ENCODE measurements at places on chromosomes 2 and 18.
A peak's percentile ranks its signal among the peaks of the same experiment; 100 is the strongest.

DNA sequence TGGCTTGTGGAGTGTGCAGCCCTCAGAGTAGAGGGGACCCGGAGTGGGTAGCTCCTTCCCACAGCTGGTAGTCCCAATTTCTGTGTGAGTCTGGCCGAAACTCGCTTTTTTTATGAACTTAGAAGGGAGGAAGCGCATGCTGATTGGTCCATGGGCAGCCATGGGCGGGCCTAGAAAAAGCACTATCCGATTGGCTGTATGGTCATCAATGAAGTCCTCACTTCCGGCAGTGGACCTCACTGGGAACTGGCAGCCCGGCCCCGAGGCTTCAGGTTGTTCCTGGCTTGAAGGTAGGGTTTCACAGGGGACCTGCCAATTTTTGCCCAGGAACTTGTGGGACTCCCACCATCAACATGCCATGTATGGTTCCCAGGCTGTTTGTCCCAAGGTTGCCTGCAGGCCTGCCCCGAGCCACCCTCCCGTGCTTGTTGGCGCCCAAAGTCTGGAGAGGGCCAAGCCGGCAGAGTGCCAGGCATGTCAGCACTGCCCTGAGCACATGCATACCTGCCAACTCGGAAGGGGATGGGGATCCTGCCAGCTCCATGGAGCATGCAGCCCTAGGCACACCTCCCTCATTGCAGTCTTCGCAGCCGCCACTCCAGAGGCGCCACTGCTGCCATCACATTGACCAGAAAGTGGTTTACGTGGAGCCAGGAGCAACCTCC lies 98.5 kb downstream of the ATP9B start:
- no peaks in the 10 kb centered on the region for H3K27me3 ChIP-seq
- no peak for DNase-seq
- H3K27ac ChIP-seq, result no peak overlapping the region
- H3K4me1 ChIP-seq, result peaks cover 7% of the 10 kb centered on the region

GRCh38 chr2:71887196-71887595 lies 260.5 kb downstream of the CYP26B1 start:
- H3K4me1 ChIP-seq, result peaks cover 3% of the 10 kb centered on the region
- peaks cover 5% of the 10 kb centered on the region for H3K27me3 ChIP-seq

GRCh38 chr2:192194265-192194865 lies 368 bp downstream of the TMEFF2 start:
- DNase-seq, result peak; percentile 14
- H3K4me1 ChIP-seq, result peaks cover 26% of the 10 kb centered on the region
- H3K27me3 ChIP-seq, result peaks cover 72% of the 10 kb centered on the region
- H3K27ac ChIP-seq, result no peak overlapping the region
- peak overlapping the region; percentile 85 for H3K4me3 ChIP-seq

DNA sequence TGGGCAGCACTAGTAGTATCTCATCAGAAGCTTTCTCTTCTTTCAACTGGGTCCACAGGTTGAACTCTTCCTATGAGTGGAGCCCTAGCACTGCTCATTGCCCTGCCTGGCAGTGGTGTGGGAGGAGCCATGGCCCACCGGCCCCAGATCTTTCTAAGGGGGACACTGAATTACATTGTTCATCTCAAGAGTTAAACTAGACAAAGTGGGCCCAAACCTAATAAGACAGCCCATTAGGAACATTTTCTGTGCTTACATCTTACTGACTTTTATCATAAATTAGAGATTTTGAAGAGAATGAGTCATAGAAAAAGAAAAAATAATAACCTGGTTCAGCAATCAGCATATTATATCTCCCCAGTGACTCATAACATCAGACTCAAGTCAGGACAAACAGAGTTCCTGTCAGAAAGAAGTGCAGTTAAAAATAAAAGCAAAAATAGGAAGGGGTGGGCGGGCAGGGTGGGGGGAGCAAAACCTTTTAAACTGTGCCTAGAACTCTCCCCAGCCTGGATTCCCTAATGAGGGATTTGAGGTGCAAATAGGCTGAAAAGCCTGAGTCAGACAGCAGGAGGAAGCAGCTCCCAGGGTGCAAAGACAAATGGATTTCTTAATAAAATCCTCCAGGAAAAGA lies 161.6 kb upstream of the TRIB2 start:
- no peak overlapping the region for H3K4me3 ChIP-seq
- no peaks in the 10 kb centered on the region for H3K36me3 ChIP-seq
- no peak overlapping the region for H3K27ac ChIP-seq
- H3K4me1 ChIP-seq, result peaks cover 20% of the 10 kb centered on the region

- H3K4me1 ChIP-seq, result peaks cover 7% of the 10 kb centered on the region
- no peak overlapping the region for H3K4me3 ChIP-seq
- H3K27ac ChIP-seq, result no peak overlapping the region
- no peak for DNase-seq
- H3K36me3 ChIP-seq, result no peaks in the 10 kb centered on the region
Measured at GRCh38 chr2:42901076-42901640, 108.8 kb upstream of the HAAO start.

- no peak for DNase-seq
- H3K4me3 ChIP-seq, result no peak overlapping the region
- H3K4me1 ChIP-seq, result peaks cover 3% of the 10 kb centered on the region
- no peak overlapping the region for H3K27ac ChIP-seq
Measured at GRCh38 chr18:29841631-29842030, 1200.9 kb downstream of the DSC3 start.

GRCh38 chr2:84290537-84290936 lies 168.5 kb downstream of the SUCLG1 start:
- no peaks in the 10 kb centered on the region for H3K27me3 ChIP-seq
- peaks cover 3% of the 10 kb centered on the region for H3K4me1 ChIP-seq
- H3K4me3 ChIP-seq, result no peak overlapping the region
- DNase-seq, result no peak

DNA sequence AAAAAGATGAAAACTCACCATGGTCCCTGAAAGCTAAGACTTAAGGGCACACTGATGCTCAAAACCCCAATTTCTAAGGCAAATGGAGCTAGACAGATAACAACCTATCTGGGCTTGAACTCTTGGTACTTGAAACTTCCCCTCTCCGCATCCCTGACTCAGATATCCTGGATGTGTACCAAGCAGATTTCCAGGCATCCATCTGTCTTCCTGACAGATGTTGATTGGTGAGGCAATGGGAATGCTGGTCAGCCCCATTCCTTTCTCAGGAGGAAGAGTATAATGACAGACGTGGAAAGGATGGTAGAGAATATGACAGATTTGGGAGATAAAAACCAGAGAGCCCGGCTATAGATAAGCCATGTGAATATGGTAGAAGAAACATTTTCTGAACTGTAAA lies 69.2 kb downstream of the ADD2 start:
- H3K27ac ChIP-seq, result no peak overlapping the region
- no peak for DNase-seq
- no peak overlapping the region for H3K4me3 ChIP-seq
- no peaks in the 10 kb centered on the region for H3K4me1 ChIP-seq

DNA sequence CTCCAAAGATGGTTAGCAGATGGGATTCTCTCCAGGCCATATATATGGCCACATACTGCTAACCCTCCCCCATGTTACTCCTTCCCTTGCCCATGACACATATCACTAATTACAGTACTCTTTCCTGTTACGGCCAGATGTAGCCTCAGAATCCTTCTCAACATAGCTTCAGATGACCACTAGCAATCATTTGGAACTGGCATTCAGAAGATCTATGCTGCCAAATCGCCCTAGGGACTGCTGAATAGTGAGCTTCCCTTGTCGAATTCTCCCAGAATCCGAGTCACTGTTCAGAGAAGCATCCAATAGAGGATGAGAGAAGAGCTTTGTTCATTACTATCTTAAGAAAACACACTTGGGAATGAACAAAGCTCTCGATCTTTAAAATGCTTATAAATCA lies 121.2 kb upstream of the TANK start:
- no peaks in the 10 kb centered on the region for H3K27me3 ChIP-seq
- H3K27ac ChIP-seq, result no peak overlapping the region
- DNase-seq, result no peak
- H3K4me1 ChIP-seq, result no peaks in the 10 kb centered on the region

- DNase-seq, result peak; percentile 31
- no peak overlapping the region for H3K4me3 ChIP-seq
- 0 out of 2 replicates have a peak, but pooled peaks cover 5% of the 10 kb centered on the region for H3K36me3 ChIP-seq
- H3K27me3 ChIP-seq, result no peaks in the 10 kb centered on the region
- H3K4me1 ChIP-seq, result peaks cover 19% of the 10 kb centered on the region
Measured at GRCh38 chr18:32271672-32272208, 81.9 kb downstream of the MEP1B start.

GRCh38 chr2:45460825-45461224 lies 150.2 kb downstream of the SRBD1 start:
- no peak for DNase-seq
- peak overlapping the region; percentile 39 for H3K27ac ChIP-seq
- H3K36me3 ChIP-seq, result peaks cover 4% of the 10 kb centered on the region
- peaks cover 56% of the 10 kb centered on the region for H3K4me1 ChIP-seq

DNA sequence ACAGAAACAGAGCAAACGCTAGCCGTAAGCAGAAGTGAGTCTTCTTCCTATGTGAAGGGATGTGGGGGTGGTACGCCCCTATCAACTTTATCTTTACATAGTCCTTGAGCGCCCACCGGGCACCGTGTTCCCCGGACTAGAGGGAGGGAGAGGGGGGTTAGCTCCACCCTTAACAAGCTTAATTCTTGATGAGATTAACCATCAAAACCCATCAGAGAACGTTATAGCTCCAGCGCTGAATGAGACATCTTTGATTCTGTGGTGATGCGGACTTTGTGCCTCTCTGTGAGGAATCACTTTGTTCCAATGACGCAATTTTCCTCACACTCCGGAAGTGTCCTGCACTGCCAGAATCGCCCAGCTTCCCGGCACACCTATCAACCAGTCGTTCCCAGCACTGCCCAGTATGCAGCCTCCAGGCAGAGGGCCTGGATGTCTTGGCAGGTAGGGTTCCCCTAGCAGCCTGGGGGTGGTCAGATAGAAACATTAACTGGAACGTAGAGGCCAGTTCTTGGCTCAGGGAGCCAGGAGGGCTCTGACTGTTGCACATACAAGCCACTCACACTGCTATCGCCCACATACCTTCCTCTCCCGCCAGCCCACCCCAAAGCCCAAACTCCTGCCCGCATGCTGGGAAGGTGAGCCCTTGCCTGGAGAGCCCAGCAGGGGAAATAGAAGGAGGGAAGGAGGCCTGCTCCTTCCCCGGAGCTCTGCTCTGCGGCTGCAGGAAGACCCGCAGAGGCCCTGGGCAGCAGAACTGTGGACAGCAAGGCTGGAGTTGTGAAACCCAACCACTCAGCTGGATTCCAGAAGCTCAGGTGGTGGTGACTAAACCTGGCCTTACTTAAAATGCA lies 1.9 kb upstream of the ODC1 start:
- DNase-seq, result no peak
- H3K27ac ChIP-seq, result no peak overlapping the region
- H3K4me3 ChIP-seq, result peak overlapping the region; percentile 61
- H3K36me3 ChIP-seq, result no peaks in the 10 kb centered on the region
